GM23248 (cell line): ENCODE measurements at places on chromosomes 3 and 15. TPM values are rescaled to one million over a fixed set of nuclear protein-coding genes. Genes with fewer than 3 reads are reported as not detected.

The ALDH1A3 gene
- 5.8 and 9.9 TPM in 2 replicates for total RNA-seq

The GOLGA6L10 gene
- total RNA-seq, result under 0.01 and 0.25 TPM in 2 replicates

The TRH gene
- total RNA-seq, result not detected in 2 replicates

- H3K27me3 ChIP-seq, result no peaks in the 10 kb centered on the region
- no peaks in the 10 kb centered on the region for H3K36me3 ChIP-seq
- H3K27ac ChIP-seq, result no peak overlapping the region
- H3K4me3 ChIP-seq, result no peak overlapping the region
- no peaks in the 10 kb centered on the region for H3K4me1 ChIP-seq
- peak; percentile 58 for DNase-seq
Observed at GRCh38 chr3:107753494-107753893, 230.7 kb downstream of the BBX start.

DNA sequence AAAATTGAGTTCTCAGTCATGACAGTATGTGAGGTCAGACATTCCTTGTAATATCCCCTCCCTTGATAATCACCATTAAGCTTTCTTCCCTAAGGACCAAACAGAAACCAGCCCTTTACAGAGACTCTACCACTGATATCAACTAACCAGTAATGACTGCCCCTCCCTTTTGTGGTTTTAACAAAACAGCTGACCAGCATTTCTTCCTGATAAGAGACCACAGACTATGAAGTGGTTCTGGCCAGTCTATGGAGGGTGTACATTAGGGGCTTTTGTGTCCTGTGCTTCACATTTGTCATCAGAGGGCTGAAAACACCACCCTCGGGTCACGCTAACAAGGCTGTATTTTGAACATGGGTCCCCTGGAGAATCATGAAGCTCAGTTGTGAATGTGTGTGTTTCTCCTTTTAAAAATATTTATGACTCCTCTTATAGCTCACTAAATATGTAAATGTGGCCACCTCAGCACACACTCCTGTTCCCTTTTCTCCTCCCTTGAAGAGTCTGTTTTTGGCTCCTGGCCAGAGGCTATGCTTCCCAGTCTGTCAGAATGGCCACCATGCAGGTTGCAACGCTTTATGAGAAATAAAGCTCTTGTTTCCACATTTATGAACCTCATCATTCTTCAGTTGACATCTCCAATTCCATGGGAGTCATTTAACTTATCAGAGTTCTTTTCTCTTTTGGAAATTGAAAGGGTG is 239.3 kb downstream of the CPNE4 start:
- H3K36me3 ChIP-seq, result no peaks in the 10 kb centered on the region
- no peaks in the 10 kb centered on the region for H3K4me1 ChIP-seq
- no peaks in the 10 kb centered on the region for H3K27me3 ChIP-seq
- no peak overlapping the region for H3K27ac ChIP-seq
- H3K4me3 ChIP-seq, result no peak overlapping the region

DNA sequence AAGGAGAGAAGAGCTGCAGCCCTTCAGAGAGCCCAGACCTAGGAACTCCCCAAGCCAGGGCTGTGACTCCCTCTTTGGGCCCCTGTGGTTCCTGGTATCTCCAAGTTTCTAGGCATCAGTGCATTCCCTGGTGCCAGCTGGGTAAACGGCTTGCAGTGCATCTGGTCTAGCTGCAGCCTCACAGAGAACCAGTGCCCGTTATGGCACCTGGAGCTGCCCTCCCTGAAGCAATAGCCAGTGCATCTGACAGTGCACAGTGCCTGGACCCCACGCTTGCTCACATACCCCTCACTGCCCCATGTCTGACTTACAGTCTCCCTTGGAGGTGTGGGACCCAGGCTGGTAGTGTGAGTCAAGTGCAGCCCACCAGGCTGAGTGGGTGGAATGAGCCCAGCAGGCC is 52.1 kb downstream of the LSAMP start:
- 0 out of 2 replicates have a peak, but pooled peaks cover 4% of the 10 kb centered on the region for H3K4me1 ChIP-seq
- no peaks in the 10 kb centered on the region for H3K27me3 ChIP-seq
- no peaks in the 10 kb centered on the region for H3K36me3 ChIP-seq
- H3K4me3 ChIP-seq, result no peak overlapping the region
- no peak overlapping the region for H3K27ac ChIP-seq

DNA sequence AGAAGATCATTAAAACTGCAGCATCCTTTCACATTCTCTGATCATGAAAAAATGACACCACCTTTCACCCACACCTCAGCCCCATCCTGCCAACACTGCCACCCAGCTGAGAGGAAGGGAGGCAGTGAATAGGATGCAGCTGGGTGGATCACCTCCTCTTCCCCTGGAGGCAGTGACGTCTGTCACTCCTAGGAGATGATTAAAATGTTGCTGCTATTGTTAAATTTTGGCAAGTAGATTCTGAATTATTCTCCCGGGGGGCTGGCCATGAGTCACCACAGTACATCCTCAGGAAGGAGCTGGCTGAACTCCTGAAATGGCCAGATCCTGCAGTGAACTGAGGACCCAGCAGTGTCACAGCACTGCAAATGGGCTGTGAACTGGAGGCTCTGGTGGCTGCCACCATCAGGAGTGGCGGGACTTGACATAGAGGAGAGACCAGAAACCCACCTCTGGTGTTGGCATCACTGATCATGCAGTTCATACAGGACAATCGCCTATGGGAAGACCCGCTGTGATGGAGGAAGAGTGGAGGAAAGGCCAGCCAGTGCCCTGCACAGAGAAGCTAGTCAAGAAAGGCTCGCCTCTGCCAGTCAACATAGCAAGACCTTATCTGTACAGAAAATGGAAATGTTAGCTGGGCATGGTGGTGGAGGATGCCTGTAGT is 199.1 kb downstream of the FAM43A start:
- no peaks in the 10 kb centered on the region for H3K36me3 ChIP-seq
- no peak overlapping the region for H3K27ac ChIP-seq
- no peaks in the 10 kb centered on the region for H3K27me3 ChIP-seq
- no peak for DNase-seq
- peaks cover 6% of the 10 kb centered on the region for H3K4me1 ChIP-seq
- no peak overlapping the region for H3K4me3 ChIP-seq

GRCh38 chr3:37861620-37862041 is at the start of gene CTDSPL:
TSS of gene CTDSPL (plus strand) at chr3:37861880. CDS start at chr3:37862200, 320 bp downstream.
- H3K27ac ChIP-seq, result peak within 1 kb of the TSS; percentile 44
- no peaks in the 10 kb centered on the region for H3K36me3 ChIP-seq
- H3K4me3 ChIP-seq, result peak within 1 kb of the TSS; percentile 82
- H3K4me1 ChIP-seq, result peaks cover 27% of the 10 kb centered on the region

DNA sequence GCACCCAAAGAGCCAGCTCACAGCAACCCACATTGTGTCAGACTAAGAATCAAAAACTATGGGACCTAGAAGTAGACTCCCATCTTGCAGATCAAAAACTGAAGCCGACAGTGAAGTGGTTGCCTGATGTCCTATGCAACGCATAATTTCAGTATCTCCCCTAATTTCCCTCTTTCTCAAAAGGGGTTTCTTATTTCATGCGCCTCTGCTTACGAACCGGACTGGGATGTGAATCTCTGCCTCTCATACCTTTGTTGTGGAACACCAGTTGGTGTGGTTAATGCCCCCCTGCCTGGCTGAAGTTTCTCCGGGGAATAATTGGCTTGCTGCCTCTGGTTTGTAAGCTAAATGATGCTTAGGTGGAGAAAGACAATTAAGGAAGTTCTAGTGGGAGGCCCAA is 514 bp upstream of the FAM174B start:
- peak overlapping the region; percentile 63 for H3K4me3 ChIP-seq
- H3K4me1 ChIP-seq, result no peaks in the 10 kb centered on the region
- no peaks in the 10 kb centered on the region for H3K36me3 ChIP-seq
- H3K27me3 ChIP-seq, result peaks cover 5% of the 10 kb centered on the region; the same call in 1 of the 2 replicates

DNA sequence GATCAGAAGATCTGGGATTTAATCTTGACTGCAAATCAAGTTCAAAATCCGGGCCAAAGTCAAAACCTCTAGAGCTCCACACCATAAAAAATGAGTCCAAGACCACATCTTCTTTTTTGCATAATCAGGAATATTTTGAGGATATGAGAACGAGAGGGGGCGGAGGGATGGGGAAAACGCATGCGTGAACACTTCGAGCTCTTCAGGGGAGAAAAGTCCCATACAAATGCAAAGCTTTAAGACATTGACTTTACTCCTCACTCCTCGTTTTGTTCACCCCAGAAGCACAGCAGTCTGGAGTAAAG is 68.2 kb downstream of the SUMF1 start:
- no peak overlapping the region for H3K4me3 ChIP-seq
- peaks cover 3% of the 10 kb centered on the region; the same call in 1 of the 2 replicates for H3K4me1 ChIP-seq
- no peak overlapping the region for H3K27ac ChIP-seq
